Fibroblast of the conjunctiva (primary cell): ENCODE measurements at places on chromosomes 11 and 22.

DNA sequence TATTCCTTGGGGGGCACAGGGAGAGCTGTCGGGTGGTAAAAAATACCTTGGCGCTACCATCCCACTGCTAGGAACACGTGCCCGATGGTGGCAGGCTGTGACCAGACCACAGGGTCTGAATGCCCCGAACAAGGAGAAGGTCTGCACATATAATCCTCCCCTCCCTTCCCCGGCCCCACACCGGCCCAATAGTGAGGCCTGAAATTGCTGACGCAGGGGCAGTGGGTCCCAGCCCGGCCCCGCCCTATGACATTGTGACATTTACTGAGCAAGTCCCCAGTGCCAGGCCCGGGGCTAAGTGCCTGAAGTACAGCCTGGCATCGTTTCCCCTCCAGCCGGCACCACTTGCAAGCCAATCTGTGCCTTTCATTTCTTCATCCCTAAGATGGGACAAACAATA lies 19.5 kb downstream of the MN1 start:
- DNase-seq = no peak

DNA sequence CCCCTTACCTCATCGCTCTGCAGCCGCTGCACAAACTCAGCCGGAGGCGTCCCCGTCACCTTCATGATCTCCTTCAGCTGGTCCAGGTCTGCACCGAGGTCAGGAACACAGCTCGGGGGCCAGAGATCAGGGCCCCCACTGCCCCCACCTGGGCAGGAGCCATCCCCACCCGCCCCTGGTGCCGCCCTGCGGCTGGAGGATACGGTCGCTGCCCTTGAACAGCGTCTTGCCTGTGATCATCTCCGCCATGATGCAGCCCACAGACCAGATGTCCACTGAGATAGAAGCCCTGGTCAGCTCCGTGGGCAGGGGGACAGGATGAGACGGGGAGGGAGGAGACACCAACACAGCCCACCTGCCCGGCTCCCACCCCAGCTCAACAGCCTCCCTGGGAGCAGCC lies 4.5 kb upstream of the HDAC10 start:
- DNase-seq = no peak

DNA sequence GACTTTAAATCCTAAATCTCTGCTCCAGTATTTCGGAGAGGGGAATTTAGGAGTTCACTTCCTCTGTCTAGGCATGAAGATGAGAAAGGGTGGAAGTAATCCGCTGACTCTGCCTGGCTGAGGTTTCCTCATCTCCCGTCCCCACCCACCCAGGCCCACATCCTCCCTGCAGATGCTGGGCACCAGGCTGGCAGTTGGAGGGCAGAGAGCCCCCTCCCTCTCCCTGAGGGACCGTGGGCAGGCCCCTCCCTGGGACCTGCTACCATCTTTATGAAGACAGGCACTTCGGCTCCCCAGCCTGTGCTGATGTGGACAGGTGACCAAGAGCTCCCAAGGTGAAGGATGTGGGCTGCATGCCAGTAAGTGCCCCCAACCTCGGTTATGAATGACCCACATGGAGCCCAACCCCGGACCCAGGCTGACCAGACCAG lies 6.7 kb downstream of the CASTOR1 start:
- DNase-seq = no peak

- no peak for DNase-seq
These were observed 18.9 kb downstream of the SHISAL1 start for GRCh38 chr22:44293876-44294275.

DNA sequence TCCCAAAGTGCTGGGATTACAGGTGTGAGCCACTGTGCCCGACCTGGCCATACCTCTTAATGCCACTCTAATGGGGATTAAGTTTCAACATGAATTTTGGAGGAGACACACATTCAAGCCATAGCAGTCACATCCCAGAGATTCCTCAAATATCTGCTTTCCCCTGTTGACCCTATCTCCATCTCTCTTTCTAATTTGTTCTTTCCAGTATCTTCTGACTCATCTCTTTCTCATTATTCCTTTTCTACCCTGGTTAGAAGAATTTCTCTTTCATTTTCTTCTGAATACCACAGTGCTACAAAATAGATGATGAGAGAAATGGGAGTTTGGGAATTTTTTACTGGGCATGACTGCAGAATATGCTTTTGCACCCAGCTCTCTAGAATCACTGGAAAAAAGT lies 5.1 kb downstream of the OR10V1 start:
- DNase-seq = no peak

DNA sequence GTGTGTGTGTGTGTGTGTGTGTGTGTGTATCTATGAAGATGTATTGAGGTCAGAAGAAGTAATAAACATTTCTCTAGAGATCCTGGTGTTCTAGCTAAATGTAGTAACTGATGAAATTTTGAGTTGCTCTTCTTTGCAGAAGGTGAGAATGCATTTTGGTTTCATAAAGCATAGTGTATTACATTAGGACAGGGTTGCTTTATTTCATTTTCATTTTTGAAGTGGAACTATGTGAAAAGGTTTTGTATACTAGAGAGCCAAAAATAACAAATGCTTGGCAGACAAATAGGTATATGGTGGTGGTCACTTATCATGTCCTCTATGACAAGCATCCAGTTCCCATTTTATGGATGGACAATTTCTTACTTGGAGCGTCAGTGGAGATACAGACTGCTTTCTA lies 99.0 kb downstream of the CASP12 start:
- DNase-seq = no peak

DNA sequence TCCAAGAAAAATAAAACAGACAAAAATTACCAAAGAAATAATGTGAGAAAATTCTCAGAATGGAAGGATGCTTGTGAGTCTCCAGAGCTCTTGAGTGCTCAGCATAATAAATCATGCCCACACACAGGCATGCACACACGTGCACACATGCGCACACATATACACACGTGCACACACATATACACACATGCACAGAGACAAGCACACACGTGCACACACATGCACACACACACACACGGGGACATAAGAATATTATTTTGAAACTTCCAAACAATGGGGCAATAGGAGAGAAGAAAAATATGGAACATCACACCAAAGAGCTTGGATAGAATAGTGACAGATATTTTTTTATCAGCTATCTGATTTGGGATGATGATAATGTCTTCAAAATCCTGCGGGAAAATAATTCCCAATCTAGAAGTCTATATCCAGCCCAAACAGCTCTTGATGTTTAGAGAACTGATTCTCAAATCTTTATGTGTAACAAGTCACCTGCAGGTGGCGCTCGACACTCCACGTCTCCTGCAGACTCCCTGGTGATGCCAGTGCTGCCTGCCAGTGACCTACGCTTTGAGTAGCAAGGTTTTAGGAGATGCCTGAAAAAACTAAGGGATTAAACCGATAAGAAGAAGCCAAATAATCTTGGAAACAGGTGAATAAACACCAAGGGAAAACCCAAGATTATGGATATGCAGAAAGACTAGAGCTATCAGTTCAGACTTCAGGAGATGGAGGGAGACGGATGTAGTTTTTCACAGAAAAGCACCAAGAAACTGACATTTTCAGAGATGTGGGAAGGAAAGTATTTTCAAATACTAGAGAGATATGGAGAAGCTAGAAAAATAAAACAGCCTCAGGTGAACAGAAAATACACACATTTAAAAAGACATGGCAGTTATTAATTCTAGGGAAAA lies 743.6 kb downstream of the ETS1 start:
- DNase-seq = peak; percentile 21

DNA sequence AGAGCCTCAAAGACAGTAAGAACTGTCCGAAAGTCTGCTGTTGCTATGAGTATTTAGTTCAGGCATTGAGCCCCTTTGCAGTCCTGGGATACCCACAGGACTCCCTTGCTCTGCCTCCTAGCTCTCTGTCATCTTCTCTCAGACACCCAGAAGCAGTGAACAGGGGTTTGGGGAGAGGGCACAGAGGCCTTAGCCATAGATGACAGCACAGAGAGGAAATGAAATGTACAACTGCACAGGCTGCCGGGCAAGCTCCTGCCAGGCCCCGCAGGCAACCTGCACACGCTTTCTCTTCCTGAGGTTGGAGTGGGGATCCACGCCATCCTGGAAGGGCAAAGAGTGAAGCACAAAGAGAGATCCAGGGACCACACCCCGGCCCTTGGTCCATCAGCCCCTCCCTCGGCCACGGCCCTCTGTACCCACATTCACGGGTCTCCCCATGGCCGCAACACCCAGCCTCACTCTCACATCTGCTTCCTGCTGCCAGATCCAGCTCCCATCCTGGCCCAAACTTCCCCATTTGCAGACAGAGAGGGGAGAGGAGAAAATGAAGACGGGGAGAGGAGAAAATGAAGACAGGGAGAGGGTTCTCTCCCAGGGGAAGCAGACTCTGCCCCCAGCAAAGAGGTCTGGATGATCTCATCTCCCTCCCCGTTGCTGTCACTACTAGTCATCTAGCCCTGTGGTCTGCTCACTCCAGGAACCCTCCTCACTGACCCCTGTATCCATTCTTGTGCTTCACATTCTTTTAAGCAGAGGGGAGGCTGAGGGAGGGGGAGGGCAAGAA lies 40.7 kb downstream of the CD6 start:
- no peak for DNase-seq

- DNase-seq = no peak
These were observed 282 bp downstream of the PC start for GRCh38 chr11:66957971-66958231.

GRCh38 chr11:8605971-8606563 lies 12.0 kb upstream of the STK33 start:
- no peak for DNase-seq

GRCh38 chr11:61569701-61570100 lies 11.2 kb downstream of the SYT7 start:
- DNase-seq = no peak

- no peak for DNase-seq
These were observed 188.2 kb upstream of the TBCEL start for GRCh38 chr11:120835601-120836228.

DNA sequence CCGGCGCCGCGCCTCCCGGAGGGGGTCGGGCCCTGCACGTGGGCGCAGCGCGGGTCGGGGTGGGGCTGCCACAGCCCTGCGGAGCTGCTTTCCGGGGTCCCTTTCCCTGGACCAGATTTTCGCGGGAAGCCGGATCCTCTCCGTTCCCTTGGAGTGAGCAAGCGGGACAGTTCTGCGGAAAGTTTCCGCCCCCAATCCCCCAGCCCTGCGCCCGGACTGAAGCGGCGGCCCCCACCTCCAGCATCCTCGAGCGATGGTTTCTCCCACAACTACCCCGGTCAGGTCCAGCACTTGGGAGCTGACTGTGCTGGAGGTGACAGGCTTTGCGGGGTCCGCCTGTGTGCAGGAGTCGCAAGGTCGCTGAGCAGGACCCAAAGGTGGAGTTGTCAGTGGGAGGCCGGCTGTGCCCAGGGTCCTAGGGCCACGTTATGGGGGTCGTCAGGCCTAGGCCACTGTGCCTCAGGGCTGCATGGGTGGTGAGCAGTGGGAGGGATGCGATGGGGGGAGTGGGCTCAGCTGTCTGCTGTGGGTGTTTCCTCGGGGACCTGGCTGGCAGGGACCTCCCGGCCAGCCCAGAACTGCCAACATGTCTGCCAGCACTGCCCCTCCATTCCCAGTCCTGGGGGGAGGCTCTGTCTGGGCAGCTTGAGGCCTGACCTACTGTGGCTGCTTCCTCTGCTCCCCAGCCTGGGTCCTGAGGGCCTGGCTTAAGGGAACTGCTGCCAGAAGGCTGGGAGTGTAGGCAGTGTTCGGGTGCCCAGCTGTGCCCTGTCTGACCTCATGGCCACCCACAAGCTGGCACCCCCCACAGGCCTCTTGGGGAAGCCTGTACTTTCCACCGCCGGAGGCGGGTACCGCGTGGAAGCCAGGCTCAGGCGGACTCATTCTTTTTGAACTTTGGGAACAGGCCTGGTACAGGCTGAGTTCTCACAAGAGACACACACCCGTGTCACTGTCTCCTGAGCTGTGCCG lies 726 bp downstream of the ST3GAL4 start:
- no peak for DNase-seq

DNA sequence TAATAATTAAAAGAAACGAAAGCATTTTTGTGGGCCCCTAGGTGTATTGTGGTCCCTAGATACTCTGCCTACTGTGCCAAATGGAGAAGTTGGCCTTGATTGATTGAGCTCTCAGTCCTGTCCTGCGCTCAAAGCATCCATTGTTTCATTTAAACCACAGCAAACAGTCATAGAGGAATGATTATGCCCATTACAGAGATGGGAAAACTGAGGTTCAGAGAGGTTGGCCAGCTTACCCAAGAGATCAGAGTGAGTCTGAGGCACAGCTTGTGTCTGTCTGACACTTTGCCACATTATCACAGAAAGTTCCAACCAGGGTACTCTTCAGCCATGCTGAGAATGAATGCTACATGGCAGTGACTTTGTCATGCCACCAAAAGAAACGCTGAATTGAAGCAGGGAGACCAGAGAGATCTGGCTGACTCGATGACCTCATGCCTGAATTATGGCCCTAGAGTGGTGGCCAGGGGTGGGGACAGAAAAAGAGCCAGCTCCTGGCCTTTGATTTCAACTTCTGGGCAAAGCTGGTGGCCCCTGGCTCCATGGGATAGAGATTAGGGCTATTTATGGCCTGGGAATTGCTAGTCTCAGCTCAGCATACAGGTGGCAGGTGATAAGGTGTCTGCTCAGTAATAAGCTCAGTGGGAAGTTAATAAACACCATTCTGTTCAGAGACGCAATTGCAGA lies 180.5 kb downstream of the MIAT start:
- no peak for DNase-seq

GRCh38 chr22:33519071-33519973 lies 401.0 kb downstream of the LARGE1 start:
- DNase-seq = peak; percentile 26

GRCh38 chr11:23211221-23211620 lies 350.9 kb upstream of the CCDC179 start:
- DNase-seq = no peak

GRCh38 chr11:84089072-84090057 lies 803.2 kb upstream of the CCDC90B start:
- no peak for DNase-seq

DNA sequence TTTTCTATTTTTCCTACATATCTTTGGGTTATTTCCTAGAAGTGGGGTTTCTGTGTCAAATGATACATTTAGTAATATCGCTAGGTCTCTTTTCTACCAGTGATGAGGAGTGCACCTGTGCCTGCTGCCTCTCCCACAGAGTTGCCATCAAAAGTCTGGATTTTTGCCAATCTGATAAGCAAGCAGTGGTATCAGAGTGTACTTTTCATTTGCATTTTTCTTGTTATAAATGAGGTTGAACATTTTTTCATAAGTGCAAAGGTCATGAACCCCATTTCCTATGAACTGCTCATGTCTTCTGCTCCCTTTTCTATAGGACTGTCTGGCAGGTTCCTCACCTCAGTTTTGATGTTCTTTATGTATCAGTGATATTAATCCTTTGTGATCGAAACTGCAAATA lies 1.7 kb downstream of the TRPM5 start:
- no peak for DNase-seq

- DNase-seq = no peak
These were observed 10.5 kb upstream of the RPS19BP1 start for GRCh38 chr22:39543095-39543494.

GRCh38 chr11:93756748-93757147 lies 15.3 kb downstream of the C11orf54 start:
- no peak for DNase-seq

DNA sequence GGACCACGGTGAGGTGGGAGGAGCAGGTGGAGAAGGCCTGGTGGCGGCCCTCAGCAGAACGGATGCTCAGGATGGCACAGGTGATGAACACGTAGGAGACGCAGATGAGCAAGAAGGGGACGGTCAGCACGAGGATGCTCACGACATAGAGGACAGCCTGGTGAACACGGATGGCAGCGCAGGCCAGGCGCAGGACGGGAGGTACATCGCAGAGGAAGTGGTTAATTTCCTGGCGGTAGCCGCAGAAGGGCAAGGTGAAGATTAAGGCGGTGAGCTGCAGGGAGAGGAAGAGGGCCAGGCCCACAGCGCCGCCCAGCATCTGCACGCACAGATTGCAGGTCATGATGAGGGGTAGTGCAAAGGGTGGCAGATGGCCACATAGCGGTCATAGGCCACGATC lies 24.0 kb upstream of the OR10W1 start:
- DNase-seq = no peak

GRCh38 chr11:72688929-72689328 lies 14.7 kb upstream of the PDE2A start:
- no peak for DNase-seq
